Small intestine (tissue), 16 donors: ENCODE measurements at places on chromosomes 4 and X.

GRCh38 chrX:107323786-107324492 is 117.5 kb downstream of the DNAAF6 start:
- no peak for DNase-seq

DNA sequence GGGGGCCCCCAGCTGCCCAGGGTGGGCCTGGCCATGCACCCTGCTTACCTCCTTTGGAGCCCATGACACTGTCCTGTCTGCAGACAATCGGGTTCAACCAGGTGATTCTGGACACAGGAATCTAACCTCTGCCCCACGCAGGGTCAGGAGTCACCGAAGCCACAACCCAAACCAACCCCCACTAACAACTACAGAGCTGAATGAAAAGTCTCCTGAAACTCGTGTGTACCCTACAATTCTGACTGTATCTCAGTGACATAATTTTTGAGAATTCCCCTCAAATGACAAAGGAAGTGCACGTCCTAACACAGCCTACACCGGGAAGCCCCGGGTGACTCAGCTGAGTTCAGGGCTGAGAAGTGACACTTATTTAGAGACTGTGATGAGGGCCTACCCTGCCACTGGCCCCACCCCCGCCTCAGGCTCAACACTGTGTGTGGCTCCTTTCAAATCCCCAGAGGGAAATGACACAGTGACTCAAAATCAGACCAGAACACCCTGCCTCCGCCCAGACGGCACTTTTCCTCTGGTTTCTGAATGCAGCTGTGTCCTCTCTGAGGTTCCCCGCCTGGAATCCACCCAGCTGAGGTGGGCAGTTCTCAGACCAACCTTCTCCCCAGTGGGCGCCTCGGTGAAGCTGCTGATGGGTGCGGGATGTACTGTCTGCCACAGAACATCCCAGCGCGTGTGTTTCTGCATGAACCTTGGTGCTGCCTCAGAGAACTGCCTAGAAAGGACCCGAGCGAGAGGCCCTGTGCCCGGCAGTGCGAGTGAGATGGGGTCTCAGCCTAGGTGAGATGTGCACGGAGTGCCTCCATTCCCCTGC is 9.9 kb downstream of the TNIP2 start:
- no peak for DNase-seq

- no peak for DNase-seq
These were observed 98.2 kb downstream of the HS6ST2 start for GRCh38 chrX:132860200-132860599.

- no peak for DNase-seq
These were observed 727.7 kb downstream of the DMD start for GRCh38 chrX:32483534-32484136.

GRCh38 chrX:99522450-99522849 is 887.6 kb downstream of the PCDH19 start:
- DNase-seq = no peak

- no peak for DNase-seq
These were observed 40.8 kb downstream of the DCTD start for GRCh38 chr4:182876427-182876826.

DNA sequence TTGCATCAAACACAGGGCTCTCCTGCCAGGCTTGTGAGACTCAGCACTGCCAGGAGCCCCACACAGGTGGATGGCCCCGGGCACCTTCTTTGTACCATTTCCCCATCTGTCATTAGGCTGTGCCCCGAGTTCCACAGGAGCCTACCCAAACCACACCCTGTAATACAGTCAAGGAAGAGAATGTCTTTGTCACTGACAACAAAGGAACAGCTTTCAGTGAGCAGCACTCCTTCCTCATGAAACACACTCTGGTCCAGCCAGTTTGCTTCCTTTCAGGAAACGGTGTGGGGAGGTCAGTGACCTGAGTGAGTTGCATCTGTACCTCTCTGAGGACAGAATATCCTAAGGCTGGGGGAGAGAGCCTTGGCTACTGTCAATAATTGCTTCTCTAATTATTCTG is 53.7 kb downstream of the LNX1 start:
- DNase-seq = no peak

- DNase-seq = no peak
These were observed 601.3 kb downstream of the SPRY1 start for GRCh38 chr4:123997776-123998449.

DNA sequence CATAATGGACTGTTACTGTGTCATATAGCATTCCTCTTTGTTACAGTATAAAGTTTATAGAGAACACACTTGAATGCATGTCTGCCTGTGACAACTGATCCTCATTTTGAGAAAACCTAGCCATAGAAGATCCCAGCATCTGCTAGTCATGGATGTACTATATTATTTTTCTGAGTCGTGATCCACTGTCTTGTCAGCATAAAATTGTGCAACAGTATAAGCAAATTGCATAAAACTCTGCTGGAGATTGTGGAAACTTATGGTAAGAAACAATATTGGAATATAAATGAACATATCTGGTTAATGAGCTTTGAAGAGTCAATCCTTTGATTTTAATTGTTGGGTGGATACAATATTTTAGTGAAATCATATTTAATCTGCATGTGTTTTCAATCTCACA is 3.6 kb downstream of the NEIL3 start:
- no peak for DNase-seq

GRCh38 chrX:73289039-73289438 is 74.4 kb upstream of the NAP1L2 start:
- DNase-seq = no peak

- DNase-seq = peak; percentile 33
These were observed 426.2 kb downstream of the PCDH7 start for GRCh38 chr4:31146366-31146765.

DNA sequence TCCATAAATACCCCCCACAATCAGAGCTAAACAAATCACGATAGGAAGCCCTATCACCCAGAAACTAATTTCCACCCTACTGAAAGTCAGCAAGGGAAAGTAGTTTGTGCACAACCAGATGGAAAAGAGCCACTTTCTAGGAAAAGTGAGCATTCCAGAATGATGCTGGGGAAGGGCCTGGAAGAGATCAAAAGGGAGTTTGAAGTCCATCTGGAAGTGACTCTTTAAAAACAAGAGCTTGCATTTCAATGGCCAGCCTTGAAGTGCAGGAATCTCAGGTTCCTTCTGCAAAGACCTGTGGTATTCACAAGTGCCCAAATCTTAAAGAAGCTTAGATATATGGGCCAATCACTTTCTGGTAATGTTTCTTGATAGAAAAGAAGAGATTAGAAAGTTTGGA is 97.0 kb upstream of the LDB2 start:
- no peak for DNase-seq

DNA sequence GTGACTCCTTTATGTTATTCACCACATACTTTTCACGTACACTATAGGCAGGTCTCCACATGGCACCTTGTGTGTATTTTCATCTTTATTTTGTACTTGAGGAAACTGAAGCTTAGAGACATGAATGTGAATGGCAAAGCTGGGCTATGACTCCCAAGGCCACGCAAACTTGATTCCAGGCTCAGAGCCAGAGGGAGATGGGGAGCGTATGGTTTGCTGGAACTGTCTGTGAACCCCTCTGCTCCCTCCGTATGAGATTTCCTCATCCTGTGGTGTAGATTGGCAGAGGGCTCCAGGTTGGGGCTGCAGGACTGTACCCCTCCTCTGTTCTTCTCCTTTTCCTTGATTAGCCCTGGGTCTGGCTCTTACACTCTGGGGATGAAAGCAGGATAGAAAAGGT is 16.1 kb upstream of the STARD8 start:
- no peak for DNase-seq

DNA sequence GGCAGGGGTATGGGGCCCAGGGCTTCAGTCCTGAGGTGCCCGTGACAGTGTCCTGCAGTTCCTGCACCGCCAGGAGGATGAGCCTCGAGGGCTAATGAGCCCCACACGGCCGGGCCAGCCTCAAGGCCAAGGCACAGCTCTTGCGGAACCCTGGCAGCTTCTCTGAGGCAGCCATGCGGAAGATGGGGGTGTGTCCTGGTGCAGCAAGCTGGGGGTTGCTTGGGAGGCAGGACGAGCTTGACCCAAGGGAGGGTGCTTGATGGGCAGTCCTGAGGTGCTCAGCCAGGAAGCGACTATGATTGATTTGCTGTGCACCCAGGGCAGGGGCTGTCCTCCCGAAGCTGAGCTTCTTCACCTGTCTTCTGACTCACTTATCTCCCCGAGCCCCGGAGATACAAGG is 9.1 kb upstream of the FGFR3 start:
- no peak for DNase-seq

GRCh38 chrX:3393581-3394111 is 47.2 kb upstream of the MXRA5 start:
- peak; percentile 13 for DNase-seq

DNA sequence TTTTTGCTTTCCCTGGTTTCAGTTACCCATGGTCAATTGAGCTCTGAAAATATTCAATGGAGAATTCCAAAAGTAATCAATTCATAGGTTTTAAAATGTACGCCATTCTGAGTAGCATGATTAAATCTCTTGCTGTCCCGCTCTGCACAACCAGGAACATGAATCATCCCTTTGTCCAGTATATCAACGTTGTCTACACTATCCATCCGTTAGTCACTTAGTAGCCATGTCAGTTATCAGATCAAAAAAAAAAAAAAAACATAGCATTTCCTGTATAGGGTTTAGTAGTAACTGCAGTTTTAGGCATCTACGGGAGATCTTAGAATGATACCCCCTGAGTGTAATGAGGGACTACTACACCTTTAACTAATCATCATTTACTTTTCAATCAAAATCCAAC is 15.1 kb downstream of the LAMP2 start:
- no peak for DNase-seq

DNA sequence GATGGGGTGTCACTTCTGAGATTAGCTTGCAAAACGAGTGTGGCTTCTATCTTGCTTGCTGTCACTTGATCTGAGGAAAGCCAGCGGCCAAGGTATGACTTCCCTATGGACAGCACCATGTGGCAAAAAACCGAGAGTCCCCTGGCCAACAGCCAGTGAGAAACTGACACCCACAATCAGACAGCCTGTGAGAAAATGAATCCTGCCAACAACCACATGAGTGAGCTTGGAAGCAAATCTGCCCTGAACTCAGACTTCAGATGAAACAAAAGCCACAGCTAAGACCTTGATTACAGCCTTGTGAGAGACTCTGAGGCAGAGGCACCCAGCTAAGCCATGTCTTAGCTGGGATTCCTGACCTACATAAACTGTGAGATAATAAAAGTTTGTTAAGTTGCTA is 45.5 kb downstream of the PPP1R2C start:
- no peak for DNase-seq

GRCh38 chr4:40258627-40259026 is 61.8 kb downstream of the RHOH start:
- DNase-seq = no peak

DNA sequence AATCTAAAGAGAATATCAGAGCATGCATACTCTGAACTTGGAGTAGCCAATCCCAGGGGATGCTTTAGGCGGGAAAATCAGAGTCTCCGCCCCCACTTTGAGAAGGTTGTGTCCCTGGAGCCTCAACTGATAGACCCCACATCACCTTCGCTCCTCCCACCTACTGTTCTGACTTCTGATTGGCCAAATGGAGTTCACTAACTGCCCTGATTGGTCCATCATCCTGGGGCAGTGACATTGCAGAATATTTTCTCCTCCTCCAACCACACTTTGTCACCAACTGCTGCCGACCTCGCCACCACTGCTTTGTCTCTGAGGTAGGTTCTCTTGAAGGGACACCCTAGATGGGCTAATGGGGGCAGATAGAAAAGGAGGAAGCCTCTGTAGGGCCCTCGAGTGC is 22.7 kb upstream of the SPACA5B start:
- DNase-seq = no peak

DNA sequence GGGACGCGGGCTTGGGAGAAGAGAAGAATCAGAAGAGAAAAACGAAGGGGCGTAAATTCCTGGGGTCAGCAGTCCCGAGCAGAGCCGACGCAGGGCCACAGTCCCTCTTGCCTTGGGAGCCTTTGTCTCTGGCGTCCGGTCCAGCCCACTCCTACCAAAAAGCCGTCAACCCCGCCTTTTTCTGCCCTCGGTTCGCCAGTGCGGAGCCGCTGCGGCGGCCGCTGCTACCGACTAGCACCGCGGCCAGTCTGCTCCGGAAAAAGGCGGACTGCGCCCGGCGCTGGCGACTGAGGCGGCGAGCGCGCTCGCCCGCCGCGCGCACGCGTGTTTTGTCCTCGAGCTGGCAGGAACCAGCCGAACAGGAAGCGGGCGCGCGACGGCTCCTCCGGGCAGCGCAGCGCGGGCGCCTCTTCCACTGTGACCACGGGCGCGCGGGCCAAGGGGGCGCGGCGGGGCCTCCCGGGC is 502 bp downstream of the HNRNPDL start:
- no peak for DNase-seq

GRCh38 chr4:85898231-85898630 is 423.3 kb downstream of the ARHGAP24 start:
- no peak for DNase-seq

DNA sequence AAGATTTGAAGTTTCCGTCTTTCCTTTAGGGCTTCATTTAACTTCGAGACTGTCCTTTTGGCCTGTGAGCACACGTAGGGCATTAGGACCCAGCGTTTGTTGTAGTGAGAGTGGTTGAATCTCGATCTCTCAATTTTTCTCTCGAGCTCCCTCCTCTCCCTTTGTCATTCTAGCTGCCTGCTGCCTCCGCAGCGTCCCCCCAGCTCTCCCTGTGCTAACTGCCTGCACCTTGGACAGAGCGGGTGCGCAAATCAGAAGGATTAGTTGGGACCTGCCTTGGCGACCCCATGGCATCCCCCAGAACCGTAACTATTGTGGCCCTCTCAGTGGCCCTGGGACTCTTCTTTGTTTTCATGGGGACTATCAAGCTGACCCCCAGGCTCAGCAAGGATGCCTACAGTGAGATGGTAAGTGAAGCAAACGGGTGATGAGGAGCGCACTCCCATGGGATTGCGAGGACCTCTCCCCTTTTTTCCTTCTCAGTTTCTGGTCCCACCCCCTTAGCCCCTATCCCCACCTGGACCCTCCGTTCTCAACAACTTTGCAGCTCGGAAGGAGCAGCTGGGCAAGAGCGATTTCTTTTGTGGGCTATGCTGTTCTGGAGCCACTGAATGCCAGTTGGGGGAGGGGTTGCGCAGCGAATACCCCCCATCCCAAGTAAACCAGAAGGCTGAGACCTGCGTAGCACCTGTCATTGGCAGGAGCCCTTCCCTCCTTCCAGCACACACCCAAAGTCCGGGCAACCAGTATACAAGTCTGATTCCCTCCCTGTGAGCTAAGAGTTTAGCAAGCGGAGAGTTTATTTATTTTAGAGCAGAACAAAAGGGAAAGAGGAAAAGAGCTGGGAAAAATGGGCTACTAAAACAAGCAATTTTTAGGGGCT is at the start of gene TMEM35A:
Gene TMEM35A (plus strand): TSS at position 164 of the 883 bp plus-strand sequence. CDS start 124 bp downstream, at position 288.
- peak; percentile 4 for DNase-seq

GRCh38 chr4:6681191-6681590 is 12.5 kb upstream of the S100P start:
- DNase-seq = no peak
